Naive thymus-derived CD4-positive, alpha-beta T cell (primary cell): ENCODE measurements at places on chromosomes 16 and 17.

- no peak for DNase-seq
Measured at GRCh38 chr17:36525113-36525512, 9.6 kb downstream of the MYO19 start.

GRCh38 chr16:22206842-22207714 lies 1.0 kb downstream of the EEF2K start:
- peak; percentile 24 for DNase-seq

GRCh38 chr17:59353936-59354755 lies 22.7 kb downstream of the YPEL2 start:
- no peak for DNase-seq

- DNase-seq, result no peak
Measured at GRCh38 chr17:1027044-1027443, 30.1 kb downstream of the TIMM22 start.
